IPS DF 19.7 (cell line): ENCODE measurements at places on chromosomes 5 and 9.

DNA sequence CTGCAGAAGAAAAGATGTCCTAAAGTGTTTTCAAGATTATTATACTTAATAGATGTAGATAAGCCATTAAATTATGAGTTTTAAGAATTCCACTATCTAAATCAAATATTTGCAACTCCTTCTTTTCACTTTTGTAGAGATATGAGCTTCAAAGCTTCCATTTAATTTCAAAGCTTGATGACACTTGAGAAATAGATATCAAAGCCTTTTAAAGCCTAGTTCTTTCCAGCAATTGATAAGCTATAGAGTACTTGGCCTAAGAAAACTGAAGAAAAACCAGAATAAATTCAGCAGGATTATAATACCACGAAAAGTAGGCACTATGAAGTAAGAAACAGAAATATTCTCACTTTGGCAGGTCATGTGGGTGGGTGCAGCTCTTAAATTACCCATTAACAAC lies 1.7 kb downstream of the TNFSF8 start:
- DNase-seq = no peak

DNA sequence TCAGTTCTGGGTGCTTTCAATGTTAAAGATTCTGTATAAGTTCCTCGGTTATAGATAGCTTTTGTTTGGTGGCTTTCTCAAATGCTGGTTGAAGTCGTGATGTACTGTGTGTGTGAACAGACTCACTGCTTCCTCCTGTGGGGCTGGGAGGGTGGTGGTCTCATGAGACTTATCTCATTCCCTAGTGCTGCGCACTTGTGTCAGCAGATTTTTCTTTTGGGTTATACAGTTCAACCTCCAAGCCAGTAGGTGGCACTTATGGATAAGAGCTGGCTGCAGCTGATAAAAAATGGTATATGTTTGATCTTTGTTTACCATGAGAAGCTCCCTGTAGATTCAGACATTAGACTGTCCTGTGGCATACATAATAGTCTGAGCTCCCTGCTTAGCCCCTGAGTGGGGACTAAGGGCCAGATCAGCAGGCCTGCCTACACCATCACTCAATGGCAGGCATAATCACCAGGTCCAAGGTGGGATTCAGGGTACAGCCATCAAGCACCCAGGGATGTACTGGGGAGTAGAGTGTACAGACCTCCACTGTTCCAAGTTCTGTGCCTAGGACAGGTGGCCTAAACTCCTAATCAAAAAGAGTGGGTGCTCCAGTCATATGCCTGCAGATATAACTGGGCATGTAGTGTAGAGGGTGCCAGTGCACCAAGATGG lies 174.2 kb downstream of the OXCT1 start:
- no peak for DNase-seq

DNA sequence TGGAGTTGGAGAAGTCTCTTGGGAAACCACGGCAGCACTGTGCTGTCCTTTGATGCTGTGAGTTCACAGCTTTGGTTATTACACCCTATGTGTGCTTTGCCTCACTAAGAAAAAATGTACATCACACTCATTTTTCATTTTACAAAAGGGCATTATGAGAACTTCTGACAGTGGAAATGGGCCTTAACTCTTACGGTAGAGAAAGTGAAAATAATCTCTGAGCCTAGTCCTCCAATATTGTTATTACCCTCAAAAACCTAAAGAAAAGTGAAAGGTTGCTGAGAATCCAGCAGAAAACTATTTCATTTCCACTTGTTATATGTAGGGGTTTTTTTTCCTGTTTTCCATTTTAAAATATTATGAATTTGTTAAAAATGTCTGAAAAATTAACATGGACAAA lies 8.2 kb upstream of the OR13D1 start:
- DNase-seq = no peak

GRCh38 chr5:136080483-136081216 lies 51.9 kb downstream of the TGFBI start:
- no peak for DNase-seq

DNA sequence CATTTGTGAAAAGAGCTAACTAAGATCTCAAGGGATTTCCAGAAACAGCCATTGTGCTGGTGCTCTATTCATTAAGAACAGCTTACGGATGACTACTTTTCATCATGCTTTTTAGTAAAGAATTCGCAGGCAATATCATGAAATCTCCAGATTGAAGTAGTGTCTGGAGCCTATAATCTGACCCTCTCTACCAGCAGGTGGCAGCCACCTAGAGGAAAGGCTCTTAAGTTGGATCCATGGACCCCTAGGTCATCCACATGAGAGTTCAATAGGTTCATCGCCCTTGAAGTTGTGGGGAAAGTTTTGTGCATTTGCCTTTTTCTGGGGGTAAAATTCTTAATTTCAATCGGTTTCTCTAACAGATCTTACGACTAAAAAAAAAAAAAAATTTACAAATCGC lies 82.3 kb downstream of the SLC1A3 start:
- no peak for DNase-seq

- no peak for DNase-seq
Measured at GRCh38 chr9:5617749-5618148, 11.2 kb upstream of the RIC1 start.

DNA sequence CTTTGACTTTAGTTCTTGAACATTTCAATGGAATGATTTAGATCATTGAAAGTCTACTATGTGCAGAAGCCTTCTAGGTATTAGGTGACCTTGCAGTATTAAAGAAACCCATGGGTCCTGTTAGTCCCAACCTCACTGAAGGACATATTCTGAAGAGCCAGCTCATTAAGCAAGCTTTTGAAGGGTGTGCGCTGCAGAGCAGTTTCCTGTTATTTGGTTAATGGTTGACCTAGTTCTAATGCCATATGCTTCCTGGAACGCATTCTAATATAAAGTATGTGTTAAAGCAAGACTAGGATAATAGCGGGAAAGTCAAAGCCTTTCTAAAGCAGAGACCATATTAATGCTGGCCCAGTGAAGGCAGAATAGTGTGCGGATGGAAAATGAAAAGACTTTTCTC lies 20.1 kb downstream of the ZNF462 start:
- DNase-seq = no peak

DNA sequence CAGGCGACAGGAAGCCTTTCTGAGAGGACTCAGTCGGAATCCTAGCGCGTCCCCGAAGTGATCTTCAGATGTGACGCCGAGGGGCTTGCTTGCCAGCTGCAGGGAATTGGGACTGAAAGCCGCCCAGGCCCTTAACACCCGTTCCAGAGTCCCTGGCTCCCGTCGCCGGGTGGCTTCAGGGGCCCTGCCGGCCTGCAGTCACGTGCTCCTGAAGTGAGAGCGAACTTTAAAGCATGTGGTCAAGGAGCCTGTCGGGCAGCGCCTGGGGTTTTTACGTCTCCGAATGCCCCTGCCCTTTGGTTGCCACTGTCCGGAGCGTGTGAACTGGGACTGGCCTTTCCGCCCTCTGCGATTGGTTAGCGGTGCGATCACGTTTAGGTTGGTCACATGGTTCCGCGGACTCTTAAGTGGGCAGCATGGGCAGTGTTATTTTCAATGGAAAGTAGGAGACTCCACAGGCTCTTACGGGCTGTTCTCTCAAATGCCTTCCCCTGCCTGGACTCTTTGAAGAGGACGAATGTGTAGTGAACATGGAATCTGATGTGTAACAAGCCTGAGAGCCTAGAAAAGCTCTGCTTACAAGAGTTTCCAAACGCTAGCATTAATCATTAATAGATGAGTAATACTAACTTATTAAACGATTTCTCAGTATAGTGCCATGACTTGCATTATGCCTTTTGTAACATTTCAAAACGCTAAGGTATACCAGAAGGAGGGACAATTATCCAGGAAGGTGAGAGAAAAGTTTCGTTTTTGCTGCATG lies 1.9 kb downstream of the VLDLR start:
- no peak for DNase-seq

GRCh38 chr9:115730396-115730795 lies 423.2 kb upstream of the PAPPA start:
- DNase-seq = no peak

DNA sequence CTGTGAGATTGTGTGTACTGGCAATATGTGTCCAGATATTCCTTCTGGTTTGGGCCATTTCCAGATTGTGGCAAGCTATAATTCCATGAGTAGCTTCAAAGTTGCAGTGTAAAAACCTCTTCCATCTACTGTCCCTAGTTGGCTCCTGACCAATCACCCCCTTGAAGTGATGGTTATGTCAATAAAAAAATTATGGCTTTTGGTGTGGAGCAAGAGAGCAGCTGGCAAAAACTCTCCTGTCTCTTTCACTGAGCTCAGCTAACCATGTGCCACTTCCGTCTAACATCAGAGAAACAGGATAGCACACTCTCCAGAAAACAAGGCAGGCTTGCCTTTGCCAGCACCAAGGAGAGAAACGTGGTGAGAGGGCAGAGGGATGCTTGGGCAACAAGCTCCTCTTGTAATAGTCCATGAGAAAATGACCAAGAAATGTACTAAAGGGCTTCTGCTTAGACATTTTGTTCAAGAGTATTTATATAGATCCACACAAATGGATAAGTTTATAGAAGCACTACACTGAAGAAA lies 914.4 kb upstream of the SEMA6A start:
- DNase-seq = no peak

DNA sequence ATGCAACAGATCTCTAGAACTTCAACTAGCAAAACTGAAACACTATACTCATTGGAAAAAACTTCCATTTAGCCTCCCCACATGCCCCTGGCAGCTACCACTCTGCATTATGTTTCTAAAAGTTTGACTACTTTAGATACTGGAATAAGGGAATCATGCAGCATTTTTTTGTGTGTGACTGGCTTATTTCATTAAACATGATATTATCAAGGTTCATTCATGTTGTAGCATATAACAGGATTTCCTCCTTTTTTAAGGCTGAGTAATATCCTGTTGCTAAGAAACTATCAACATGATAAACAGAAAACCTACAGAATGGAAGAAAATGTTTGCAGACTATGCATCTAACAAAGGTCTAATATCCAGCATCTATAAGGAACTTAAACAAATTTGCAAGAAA lies 597.9 kb downstream of the DMRTA1 start:
- no peak for DNase-seq

DNA sequence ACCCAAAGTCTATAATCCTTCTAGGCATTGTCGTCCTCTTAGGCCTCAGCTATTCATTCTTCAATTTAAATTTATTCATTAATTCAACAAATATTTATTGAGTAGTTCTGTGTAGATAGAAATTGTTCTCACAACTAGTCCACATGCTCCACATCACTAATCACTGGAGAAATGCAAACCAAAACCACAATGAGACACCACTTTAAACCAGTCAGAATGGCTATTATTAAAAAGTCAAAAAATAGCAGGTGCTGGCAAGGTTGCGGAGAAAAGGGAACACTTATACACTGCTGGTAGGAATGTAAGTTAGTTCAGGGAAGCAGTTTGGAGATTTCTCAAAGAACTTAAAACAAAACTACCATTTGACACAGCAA lies 51.1 kb upstream of the TNFSF15 start:
- DNase-seq = no peak
